ENCODE measurements at places on chromosomes 4 and X. TPM values are rescaled to one million over a fixed set of nuclear protein-coding genes. Genes with fewer than 3 reads are reported as not detected.

DNA sequence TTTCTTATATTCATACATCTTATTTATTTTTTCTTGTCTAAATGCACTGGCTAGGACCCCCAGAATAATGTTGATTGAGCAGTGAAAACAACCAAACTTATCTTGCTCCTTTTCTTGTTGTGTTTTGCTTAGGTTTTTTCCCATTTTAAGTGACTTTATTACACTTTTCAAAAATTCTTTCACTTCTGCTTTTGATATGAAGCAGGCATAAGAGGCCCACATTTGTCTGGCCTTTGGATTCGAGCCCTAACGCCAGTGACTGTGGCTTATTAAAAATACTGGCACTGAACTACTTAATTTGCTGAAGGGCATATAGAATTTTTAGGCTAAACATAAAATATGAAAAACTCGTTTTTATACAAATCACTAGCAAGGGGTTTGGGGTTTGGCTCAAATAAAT is 197.0 kb downstream of the ASB9 start:
- no peak for DNase-seq

The CDS1 gene
- 0.20 TPM for total RNA-seq

DNA sequence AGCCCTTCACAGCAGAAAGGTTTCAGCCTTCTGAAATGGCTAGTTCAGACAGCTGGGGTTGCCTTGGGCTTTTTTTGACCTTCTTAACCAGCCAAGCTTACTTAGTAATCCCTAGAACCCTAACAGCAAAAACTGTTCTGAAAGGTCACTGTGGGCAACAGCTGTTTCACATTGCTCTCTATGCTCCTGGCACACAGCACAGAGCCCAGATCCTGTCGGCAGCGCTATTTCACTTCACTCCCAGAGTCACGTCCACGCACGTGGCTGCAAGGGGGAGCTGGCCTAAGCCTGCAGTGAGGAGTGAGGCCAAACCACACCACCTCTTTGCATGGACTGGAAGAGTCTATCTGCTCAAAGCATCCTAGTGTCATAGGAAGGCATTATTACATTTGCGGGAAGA is 32.0 kb upstream of the STS start:
- no peak for DNase-seq

GRCh38 chr4:22385611-22386011 is 130.3 kb downstream of the ADGRA3 start:
- no peak for DNase-seq

The CCDC110 gene
- total RNA-seq: not detected

- no peak for DNase-seq
Measured at GRCh38 chr4:155629956-155630355, 36.7 kb upstream of the GUCY1A1 start.

- DNase-seq: no peak
Measured at GRCh38 chr4:27152703-27153102, 292.1 kb downstream of the STIM2 start.

The CABS1 gene
- not detected for total RNA-seq

- no peak for DNase-seq
Measured at GRCh38 chrX:129613596-129613995, 41.2 kb downstream of the APLN start.
